SK-MEL-5 (cell line): ENCODE measurements at places on chromosomes 3 and 15. TPM values are rescaled to one million over a fixed set of nuclear protein-coding genes. Genes with fewer than 3 reads are reported as not detected.

GRCh38 chr3:130473416-130473815 is 43.6 kb upstream of the COL6A6 start:
- DNase-seq, result no peak

DNA sequence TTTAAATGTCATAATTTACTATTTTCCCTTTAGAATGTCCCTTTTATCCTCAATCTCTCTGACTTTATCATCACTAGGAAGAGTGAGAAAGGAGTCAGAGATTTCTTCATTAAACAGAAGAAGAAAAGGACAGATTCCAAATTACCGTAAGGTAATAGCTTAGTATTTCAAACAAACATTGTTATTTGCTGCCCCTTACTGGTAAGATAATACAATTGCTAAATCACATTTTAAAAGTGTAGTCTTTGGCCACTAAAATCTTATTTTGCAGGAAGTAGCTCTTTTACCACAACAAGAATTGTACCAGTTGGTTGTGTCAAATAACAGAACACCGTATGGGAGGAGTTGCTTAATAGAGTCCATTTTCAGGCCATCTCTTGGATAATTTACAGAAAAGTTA is 53.7 kb downstream of the CGGBP1 start:
- DNase-seq, result peak; percentile 44

ACSBG1 gene
- total RNA-seq, result 2.4 and 5.5 TPM in 2 replicates

ZNF660 gene
- 0.03 TPM in 2 replicates for total RNA-seq

TMEM212 gene
- total RNA-seq, result not detected in 2 replicates

- peak; percentile 34 for DNase-seq
These were observed 12.0 kb downstream of the CGGBP1 start for GRCh38 chr3:88046766-88047165.
